ENCODE measurements at places on chromosomes 2 and 18. TPM values are rescaled to one million over a fixed set of nuclear protein-coding genes. Genes with fewer than 3 reads are reported as not detected.

DNA sequence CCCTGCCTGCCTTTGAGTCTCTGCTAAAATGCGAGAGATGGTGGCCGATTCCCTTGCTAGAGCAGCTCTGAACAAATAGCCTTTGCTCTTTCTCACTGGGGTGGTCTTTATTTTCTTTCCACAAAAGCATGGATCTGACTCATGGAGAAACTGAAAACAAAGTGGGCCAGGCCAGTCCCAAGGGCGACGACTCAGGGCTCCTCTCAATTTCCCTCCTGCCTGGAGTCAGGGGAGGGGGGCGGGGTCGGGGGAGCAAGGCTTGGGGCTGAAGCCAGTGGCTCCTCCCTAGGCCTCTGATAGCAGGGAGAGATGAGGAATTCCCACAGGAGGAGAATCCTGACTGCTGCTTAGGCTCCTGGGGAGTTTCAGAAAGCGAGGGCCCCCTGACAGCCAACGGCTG is 17.1 kb upstream of the IL1R2 start:
- DNase-seq, result no peak

DNA sequence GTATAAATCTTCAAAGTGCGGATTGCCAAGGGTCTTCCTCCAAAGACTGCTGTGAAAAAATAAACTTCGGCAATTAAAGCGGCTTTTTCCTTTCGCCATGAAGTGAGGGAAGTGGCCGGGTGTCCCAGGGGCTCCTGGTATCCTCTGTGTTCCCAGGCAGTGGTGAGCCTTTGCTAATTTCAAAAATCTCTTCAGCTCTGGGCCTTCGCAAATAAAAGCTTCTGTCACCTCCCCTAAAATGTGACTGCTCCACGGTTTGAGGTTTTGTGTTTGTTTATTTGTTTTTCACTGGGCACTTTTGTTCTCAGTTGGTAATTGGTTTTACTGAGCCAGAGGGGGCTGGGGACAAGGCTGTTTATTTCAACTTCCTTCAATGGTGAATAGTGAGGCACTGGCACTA is 270.1 kb upstream of the POU3F3 start:
- no peak for DNase-seq

Gene RGPD4
- not detected for total RNA-seq

Gene SULT6B1
- not detected for total RNA-seq

Gene DIS3L2
- 39.0 TPM for total RNA-seq

Measured in hematopoietic multipotent progenitor cell (in vitro differentiated cells).